ENCODE measurements at places on chromosomes 2 and 18. TPM values are rescaled to one million over a fixed set of nuclear protein-coding genes. Genes with fewer than 3 reads are reported as not detected.

The POU3F3 gene
- 274 TPM for total RNA-seq

The PID1 gene
- 46.2 TPM for total RNA-seq

The LHCGR gene
- 0.16 TPM for total RNA-seq

The GAL3ST2 gene
- 0.16 TPM for total RNA-seq

The GPR148 gene
- 0.31 TPM for total RNA-seq

- DNase-seq: no peak
Measured at GRCh38 chr2:45497355-45497754, 113.7 kb downstream of the SRBD1 start.

DNA sequence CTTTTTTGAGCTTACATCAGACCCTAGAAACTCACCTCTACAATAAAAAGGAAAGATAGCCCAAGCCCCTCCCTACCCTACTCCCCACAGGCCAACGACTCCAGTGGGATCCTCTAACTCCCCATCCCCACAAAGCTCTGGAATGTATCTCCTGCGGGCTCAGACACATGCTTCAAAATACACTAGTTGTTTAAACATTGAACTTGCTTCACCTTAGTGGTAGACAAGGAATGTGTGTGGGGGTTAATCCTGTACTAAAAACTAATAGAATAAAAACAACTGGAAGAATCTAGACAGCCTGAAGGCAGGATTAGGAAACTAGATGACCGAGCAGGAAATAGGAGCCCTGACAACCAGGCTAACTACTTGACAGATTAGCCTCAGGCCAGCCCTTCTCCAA, 211.5 kb downstream of the SUCLG1 start:
- DNase-seq: no peak

GRCh38 chr2:122831649-122832048, 1076.2 kb downstream of the TSN start:
- DNase-seq: no peak

DNA sequence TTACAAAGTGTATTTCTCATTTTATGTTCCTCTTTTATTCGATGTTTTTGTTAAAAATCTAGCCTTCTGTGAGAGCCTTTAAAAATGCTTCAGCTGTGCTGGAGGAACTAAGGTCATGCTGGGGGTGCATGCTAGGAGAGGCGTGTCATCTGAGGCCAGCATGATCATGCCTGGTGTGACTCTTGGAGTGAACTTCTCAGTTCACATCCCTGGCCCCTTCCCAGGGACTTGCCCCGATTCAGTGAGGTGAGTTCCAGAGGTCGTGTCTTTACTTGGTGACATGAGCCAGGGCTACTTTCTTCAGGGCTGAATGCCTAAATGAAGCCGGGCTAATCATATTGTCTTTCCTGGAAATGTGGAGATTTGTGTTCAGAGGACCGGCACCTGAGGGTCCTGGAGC, 264.9 kb downstream of the MREG start:
- no peak for DNase-seq

DNA sequence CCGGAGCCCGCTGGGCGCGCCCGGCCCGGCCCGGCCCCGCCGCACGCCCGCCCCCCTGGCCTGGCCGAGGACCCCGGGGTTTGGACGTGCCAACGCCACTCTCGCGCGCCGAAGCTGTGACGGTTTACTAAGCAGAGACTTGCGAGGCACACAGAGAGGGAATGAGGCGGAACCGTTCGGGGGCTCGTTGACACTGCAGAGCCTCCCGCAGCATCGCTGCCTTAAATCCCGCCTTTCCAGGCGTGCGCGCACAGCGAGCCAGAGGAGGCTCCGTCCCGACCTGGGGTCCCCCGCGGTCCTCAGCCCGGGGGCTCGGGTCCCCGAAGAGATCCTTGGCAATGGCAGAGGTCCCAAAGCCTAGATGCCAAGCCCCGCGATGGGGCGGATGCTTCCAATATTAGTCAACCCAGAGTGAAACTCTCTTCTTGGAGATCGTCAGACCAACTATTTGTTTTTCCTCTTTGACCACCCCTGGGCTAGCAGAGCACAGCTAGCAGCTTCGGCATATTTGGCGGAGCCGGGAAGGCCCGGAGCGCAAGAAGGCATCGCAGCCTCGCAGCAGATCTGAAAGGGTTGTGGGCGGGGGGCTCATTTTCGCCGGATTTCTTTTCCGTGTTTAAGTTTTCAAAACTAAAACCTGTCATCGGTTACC, at the start of gene ZNF385B:
Gene ZNF385B, minus strand, starts transcription at position 197 of the 652 bp plus-strand sequence.
- DNase-seq: no peak

DNA sequence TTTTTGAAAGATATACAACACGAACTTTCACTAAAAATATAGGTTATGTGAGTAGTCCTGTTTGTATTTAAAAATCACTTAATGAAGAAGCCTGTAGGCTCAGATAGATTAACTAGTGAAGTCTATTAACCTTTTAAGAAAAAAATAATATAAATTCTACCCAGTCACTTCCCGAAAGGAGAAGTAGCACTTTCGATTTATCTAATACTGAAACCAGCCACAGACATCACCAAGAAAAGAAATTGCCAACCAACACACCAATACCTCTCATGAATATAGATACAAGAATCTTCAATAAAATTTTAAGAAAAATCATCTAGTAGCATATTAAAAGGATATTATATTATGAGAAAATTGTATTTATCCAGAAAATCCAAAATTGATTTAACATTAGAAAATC, 160.5 kb downstream of the GALNT13 start:
- DNase-seq: no peak

- DNase-seq: no peak
Measured at GRCh38 chr2:126824663-126825062, 74.0 kb upstream of the TEX51 start.

GRCh38 chr18:12744103-12744502, 41.3 kb downstream of the PSMG2 start:
- no peak for DNase-seq
